ENCODE measurements at places on chromosomes 12 and 14.

GRCh38 chr12:88400302-88400701 is 180.0 kb downstream of the KITLG start:
- no peak for DNase-seq

DNA sequence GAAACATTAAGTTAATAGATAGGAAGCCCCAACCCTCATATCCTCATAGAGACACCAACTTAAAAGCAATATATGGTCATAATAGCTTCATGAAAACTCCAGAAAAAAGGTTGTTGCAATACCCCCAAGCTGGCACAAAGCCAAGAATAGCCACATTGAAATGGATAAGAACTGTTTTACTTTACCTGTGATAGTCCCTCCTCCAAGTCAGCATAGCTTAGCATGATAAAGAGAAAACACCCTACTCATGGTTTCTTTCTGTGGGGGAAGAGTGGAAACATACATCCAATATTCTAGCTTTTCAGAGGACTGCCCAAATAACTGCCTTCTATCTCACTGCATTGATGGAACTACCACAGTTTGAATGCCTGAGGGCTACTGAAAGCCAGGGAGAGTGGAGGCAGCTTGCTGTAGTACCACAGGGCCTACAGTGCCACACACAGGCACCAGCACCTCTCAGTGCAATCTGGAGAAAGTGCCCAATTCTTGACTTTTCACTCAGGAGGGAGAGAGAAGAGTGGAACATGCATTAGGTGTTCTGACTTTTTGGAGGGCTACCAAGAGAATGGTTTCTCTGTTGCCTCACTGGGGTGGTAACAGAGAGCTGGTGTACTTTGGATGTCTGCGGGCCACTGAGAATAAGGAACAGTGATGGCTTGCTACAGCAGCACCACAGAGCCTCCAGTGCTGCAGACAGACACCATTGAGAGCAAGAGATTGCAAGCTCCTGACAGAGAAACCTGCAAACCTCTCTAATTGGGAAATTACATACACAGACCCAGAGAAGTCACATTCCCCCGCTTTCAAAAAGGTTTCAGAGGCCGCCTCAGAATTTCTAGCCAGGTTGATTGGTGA is 157.1 kb upstream of the GARIN2 start:
- no peak for DNase-seq

GRCh38 chr12:75390899-75391538 is at the start of gene GLIPR1L2:
Gene GLIPR1L2, plus strand, starts transcription at chr12:75391089. Its CDS starts 28 bp downstream, at chr12:75391117.
- peak; percentile 93 for DNase-seq

GRCh38 chr14:56394826-56395530 is 184.6 kb upstream of the TMEM260 start:
- no peak for DNase-seq

DNA sequence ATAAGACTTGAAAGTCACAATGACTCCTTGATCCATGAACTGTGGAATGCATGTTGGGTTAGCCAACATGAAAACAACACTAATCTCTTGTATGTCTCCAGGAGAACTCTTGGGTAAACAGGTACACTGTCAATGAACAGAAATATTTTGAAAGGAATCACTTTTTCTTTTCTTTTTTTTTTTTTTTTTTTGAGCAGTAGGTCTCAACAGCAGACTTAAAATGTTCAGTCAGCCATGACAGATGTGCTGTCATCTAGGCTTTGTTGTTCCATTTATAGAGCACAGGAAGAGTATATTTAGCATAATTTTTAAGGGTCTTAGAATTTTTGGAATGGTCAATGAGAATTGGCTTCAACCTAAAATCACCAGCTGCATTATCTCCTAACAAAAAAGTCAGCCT is 2.3 kb upstream of the PLEKHA5 start:
- DNase-seq: no peak

- no peak for DNase-seq
These were observed 191.9 kb upstream of the DIO3 start for GRCh38 chr14:101369194-101369915.

GRCh38 chr14:89810101-89810500 is 144.4 kb downstream of the EFCAB11 start:
- no peak for DNase-seq

- DNase-seq: no peak
These were observed 1.4 kb upstream of the RNF10 start for GRCh38 chr12:120532701-120533238.

GRCh38 chr12:124148481-124149273 is 146.2 kb upstream of the RFLNA start:
- no peak for DNase-seq

- DNase-seq: no peak
These were observed 226.3 kb downstream of the ERC1 start for GRCh38 chr12:1217191-1217949.

- no peak for DNase-seq
These were observed 722.1 kb downstream of the TMTC2 start for GRCh38 chr12:83408851-83409250.

- DNase-seq: no peak
These were observed 7.6 kb downstream of the GCH1 start for GRCh38 chr14:54894995-54895394.

- DNase-seq: no peak
These were observed 244.9 kb upstream of the DIO2 start for GRCh38 chr14:80456209-80456608.

DNA sequence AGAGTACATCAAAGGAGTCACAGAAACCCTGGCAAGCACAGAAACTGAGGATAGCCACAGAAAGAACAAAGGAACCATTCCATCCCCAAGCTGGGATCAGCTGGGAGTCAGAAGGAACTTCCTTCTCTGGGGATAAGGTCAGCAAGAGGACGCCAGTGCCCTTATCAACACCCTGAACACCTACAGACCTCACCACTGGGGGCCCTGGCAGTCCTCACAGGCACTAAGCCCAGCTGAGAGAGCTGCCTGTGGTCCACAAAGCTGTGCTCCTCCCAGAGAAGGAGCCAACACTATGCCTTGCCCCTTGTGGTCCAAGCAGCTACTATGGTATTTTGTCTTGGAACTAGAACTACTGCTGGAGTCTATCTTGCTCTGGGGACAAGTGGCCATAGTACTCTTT is 171.1 kb upstream of the CCDC196 start:
- DNase-seq: no peak

DNA sequence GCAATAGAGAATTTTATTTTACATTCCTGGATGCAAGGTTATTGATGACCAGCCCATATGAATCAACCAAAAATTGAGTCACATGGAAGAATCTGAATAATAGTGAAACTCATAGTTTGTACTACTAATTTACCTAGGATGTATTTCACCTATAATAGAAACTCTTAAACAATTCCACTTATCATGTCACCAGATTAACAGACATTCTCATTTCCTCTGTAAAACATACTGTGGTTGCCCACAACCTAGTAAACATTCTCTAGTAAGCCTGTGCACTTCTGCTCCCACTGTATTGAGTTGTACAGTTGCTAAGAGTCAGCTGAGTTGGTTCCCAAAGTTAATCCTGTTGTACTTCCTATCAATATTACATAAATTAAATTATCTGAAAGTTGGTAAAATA is 196.6 kb upstream of the TMTC1 start:
- no peak for DNase-seq

GRCh38 chr14:61710853-61711817 is 15.8 kb downstream of the HIF1A start:
- DNase-seq: no peak

DNA sequence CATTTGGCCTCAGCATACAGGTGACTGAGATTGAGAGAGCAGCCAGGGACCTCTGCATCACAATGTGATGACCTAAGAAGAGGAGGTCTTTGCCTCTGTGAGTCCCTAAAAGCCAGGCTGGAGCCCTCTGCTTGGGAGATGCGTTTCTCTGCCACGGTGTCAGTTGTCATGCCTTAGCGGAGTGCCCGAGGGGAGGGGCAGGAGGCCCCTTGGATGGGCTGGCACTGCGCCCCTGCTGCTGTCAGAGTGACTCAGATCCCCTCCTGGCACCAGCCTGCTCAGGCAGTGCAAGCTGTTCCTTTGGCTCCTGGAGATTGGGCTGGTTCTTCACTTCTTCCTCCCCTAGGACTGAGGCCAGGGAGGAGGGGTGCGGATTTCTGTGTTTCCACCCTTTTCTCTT is 64.9 kb upstream of the KCNA5 start:
- DNase-seq: no peak

DNA sequence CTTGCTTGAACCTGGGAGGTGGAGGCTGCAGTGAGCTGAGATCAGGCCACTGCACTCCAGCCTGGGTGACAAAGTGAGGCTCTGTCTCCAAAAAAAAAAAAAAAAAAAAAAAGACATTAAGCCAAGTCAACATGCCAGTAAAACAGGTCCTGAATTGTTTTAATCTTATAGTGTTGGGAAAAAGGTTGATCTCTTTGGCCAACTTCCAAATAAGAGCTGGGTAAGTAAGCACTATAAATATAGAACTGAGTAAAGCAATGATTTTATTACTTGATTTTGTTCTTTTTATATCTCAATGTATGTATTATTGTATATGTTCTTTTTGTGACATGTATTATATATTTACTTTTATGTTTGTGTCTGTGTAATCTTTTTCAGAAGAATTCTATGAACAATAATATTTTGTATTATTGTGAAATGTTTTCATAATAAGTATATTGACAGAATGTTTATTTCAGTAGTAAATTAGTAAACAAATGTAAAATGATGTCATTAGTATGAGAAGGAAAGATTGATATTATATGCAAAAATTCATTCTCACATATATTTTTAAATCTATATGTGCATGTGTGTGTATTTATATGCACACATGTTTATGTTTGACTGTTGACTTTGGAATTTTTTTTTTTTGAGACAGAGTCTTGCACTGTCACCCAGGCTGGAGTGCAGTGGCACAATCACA is 9.6 kb upstream of the AKAP6 start:
- DNase-seq: no peak

DNA sequence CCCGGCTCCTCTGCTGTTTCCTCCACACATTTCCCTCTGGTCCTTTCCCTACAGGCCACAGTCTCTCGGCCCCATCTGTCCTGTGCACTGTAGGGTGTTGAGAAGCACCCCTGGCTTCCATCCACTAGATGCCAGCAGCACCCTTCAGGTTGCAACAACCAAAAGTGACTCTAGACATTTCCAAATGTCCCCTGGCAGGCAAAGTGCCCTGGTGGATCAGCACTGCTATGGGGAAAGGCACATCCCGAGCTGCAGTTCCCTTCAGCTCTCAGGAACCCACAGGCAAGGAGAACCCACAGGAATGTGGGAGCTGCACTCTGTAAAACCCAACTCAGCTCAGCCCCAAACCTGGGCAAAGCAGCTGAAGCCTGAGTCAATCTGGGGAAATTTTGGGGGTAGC is 77.0 kb downstream of the RBM19 start:
- no peak for DNase-seq

- no peak for DNase-seq
These were observed 13.7 kb upstream of the ZNF740 start for GRCh38 chr12:53166837-53167236.

All from posterior cingulate gyrus (tissue), 11 donors.